ENCODE measurements at places on chromosomes 3 and 15.

- DNase-seq: peak; percentile 83
These were observed 216.9 kb upstream of the DCBLD2 start for GRCh38 chr3:99118381-99118780.

DNA sequence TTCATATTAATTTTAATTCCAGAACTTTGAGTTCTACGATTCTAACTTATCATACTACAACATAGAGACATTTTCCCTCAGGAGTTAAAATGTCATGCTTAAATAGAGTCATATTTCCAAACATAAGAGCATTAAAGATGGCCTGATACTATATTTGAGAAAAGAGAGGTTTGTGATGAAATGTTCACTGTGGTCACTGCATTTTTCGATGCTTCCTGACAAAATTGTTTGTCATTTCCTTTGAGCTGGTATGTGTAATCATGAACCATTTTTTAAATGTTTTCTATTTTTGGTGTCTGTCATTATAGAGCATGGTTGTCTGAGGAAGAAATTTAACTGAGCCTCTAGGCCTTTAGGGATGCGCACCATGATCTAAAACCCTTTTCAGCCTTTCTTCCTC lies 721.4 kb upstream of the NR2F2 start:
- DNase-seq: no peak

- DNase-seq: no peak
These were observed 57.2 kb downstream of the MYO9A start for GRCh38 chr15:72060687-72061250.

DNA sequence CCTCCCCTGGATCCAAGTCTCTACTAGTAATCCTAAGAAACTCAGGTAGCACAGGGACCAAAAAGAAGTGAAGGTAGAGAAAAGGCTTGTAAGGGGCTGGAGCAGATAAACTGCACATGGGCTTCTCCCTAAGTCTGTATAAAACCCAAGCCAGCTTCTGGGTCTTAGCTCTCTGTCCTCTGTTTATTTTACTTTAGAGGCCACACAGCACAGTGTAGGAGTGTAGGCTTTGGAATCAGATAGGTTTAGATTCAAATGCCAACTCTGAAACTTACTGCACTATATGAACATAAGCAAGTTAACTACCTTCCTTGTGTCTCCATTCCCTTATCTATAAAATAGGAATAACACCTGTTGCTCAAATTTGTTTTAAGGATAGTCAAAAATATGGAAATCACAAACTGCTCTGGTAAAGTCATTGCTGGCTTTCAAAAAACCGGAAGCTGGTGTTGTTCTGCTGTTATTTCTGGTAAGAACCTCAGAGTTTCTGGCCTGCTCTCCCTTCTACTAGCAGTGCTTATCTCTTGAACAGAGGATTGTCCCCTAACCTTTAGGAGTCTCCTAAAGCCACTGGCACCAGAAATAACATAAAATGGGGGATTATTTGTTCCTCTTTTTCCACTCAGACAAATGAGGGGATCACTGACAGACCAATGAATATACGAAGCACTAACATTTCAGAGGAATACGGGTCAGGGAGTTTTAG lies 33.8 kb downstream of the PIK3R4 start:
- no peak for DNase-seq

GRCh38 chr3:11047500-11047899 lies 55.0 kb downstream of the SLC6A1 start:
- DNase-seq: no peak

GRCh38 chr3:38648024-38648658 lies 1.3 kb downstream of the SCN5A start:
- no peak for DNase-seq

DNA sequence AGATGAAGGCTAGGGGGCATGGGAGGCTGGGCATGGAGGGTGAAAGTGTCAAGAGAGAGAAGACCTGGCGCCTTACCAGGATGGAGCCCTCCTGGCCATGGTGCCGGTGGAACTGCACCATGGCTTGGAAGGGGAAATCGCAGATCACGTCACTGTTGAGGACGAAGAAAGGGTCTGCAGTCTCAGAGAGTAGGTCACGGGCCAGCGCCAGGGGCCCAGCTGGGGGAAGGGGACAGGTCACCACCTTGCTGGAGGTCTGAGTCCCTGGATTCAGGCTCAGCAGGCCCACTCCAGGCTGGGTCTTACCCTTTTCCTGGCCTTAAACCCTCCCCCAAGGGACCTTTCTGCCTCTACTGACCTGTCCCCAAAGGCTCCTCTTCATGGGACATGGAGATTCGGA lies 855 bp downstream of the GMPPB start:
- no peak for DNase-seq

DNA sequence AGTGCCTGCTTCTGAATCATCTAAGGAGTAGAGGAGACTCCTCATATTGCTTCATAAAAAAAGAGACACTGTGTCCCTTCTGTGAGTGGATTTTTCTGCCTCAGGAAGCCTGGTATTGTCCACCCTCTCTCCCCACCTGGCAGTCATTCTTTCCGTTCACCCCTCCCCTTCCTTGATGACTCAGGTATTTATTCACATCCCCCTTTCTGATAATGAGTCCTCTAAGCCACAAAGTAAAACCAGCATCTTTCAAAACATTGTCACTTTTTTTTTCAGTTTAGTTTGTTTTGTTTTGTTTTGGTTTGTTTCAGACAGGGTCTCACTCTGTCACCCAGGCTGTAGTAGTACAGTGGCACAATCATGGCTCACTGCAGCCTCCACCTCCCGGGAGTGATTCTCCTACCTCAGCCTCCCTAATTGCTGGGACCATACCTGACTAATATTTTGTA lies 65.2 kb upstream of the UBE2E1 start:
- DNase-seq: no peak

DNA sequence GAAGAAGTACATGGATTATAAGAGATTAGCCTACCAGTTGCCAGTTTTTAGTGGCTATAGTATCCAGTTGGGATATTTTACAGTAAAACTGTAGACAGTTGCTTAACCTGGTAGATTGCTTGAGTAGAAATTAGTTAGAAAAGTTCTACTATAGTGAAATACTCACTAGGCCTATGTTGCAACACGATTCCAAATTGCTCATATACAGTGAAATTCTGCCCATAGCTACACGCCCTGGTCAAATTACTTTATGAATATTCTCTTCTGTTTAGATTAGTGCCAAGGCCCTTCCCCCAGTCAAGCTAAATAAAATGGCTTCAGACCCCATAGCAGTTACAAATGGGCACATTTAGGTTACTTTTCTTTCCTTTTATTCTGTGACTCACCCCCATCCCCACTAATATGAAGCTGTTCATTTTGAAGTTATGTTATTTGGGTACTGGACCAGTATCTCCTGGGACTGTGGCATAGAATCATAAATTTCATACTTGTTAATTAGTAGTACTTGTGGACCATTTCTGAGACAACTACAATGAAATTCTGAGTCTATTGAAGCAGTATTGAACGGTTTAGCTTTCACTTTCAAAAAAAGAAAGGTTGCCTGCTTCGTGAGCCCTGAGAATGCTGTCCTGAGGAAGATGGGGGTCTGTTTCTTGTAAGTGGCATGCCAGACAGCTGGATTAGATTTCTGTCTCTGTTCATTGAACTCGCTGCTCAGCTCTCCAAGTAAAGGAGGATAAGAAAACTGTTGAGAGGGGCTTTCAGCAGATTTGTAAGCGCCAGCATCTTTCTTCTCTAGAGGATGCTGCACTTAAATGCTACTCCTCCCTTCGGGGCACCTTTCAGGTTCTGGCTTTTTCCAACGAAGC lies 65.8 kb upstream of the CFAP20DC start:
- peak; percentile 69 for DNase-seq

DNA sequence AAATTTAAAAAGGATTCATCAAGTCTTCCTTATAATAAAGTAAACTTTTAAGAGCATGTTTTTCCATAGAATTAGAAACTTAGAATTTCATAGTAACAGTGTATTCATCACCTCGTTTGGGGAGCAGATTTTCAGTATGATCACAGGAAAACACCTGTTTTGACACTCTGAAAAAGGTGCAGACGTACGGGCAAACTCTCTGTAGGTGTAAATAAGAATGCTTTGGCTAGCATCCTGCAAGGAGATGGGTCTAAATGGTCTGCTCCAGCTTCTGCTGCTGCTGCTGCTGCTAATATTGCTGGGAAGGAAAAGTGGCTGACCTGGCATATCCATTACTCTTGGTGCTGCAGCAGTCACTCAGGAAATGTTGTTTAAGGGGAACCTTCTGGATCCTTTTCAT lies 66.0 kb downstream of the MBNL1 start:
- no peak for DNase-seq

- no peak for DNase-seq
These were observed 293.1 kb downstream of the SV2B start for GRCh38 chr15:91393186-91393585.

DNA sequence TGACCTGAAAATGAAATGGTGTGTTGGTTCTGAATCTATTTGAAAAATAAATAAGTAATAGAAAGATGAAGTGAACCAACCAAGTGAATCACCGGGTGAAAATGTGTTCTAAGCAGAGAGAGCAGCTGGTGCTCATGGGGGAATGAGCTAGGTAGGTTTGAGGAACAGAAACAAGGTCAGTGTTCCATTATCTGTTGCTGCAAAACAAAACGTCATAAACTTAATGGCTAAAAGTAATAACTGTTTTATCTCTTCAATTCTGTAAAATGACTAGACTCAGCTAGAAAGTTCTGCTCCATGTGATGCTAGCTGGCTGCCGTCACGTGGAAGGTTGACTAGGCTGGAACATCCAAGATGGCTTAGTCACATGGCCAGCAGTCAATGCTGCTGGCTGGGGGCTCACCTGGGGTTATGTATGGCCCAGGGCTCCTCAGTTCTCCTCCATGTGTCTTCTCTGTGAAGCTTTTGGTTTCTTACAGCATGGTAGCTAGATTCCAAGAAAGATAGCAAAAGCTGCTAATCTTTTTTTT lies 13.3 kb upstream of the SH3BP5 start:
- DNase-seq: no peak

- DNase-seq: no peak
These were observed 556.1 kb downstream of the FGF12 start for GRCh38 chr3:192171213-192171612.

DNA sequence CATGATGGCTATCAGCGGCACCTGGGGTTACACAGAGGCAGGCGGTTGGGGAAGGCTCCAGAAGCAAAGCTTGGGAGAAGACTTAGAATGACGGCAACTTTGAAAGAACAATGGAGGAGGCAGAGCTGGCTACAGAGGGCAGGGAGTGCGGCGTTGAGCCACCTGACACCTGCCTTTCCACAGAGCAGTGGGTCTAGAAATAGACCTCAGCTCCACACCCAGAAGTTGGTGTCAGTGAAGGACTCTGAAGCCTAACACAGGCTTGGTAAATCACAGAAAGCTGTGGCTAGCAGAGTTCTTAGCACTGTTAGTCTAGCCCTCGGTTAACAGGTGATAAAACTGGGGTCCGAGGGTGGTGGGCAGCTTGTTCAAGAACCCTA lies 23.1 kb upstream of the EHD4 start:
- DNase-seq: no peak

- peak; percentile 34 for DNase-seq
These were observed 445.7 kb upstream of the CDIN1 start for GRCh38 chr15:36133742-36134141.

DNA sequence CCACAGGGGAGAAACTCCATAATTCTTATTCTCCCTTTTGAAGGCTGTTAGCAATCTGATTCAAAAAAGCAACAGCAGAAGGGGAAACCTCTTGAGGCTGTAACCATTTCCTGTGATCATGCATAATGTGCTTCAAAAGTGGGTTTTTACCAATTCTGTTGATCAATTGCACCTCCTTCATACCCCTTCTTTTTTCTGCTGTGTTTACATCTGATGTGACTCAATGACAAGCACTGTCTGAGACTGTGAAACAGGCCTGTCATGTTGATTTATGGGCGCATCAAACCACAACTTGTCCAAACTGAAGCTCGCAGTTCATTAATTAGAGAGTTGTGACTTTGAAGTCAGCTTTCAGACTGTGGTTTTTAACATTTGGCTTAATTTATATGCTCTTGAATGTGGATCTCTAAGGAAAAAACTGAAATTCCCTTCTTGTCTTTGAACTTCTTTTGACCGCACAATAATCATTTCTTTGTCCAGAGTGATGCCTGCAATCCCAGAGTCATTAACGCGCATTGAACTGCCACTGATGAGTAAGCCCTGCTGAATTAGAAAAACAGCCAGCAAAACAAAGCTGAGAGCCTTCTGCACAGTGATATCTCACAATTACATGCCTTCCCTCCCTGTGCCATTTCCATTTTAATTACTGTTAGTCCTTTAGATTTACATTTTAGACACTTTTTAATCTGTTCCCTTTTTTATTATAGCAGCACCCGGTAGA lies 532.8 kb downstream of the FOXP1 start:
- DNase-seq: peak; percentile 83

GRCh38 chr15:77459031-77459430 lies 38.3 kb downstream of the HMG20A start:
- DNase-seq: no peak

Data from fibroblast of lung (primary cell).